Dorsolateral prefrontal cortex (tissue), 122 donors: ENCODE measurements at places on chromosomes 5 and 9.

DNA sequence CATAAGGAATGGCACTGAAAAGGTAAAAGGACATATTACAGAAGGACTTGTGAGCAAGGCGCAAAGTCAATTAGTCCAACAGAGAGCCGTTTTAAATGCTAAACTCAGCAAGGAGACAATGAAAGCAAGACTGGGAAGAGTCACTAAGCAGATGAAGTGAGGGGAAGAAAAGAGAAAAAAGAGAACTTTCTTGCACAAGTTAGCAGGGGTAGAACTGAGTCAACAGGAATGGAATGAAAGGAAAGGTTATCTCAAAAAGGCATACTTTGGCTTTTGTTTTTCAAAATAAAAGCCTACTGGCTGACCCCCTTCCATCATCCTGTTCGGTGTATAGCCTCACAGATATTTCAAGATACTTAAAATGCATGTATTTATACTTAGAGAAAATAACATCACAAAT is 75.0 kb downstream of the NR6A1 start:
- no peak for DNase-seq

DNA sequence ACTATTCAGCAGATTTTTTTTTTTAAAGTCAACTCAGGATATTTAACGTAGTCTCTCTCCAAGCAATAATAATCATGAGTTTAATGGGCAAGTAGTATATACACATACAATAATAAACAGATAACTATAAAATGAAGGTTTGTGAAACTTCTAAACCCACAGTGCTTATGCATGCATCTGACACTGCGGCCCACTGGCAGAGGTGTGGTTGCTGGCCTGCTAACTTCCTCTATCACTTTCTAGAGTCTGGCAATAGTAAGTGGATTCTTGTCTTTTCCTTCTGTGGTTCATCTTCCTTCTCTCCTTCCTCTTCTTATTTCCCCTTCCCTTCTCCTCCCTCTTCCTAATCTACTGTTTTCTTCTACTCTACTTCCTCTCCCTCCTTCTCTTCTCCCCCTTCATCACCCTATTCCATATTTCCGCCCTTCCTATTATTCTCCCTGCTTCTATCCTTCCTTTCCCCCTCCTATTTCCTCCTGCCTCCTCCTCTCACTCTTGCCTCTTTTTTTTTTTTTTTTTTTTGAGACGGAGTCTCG is 18.6 kb upstream of the AGXT2 start:
- DNase-seq = no peak

DNA sequence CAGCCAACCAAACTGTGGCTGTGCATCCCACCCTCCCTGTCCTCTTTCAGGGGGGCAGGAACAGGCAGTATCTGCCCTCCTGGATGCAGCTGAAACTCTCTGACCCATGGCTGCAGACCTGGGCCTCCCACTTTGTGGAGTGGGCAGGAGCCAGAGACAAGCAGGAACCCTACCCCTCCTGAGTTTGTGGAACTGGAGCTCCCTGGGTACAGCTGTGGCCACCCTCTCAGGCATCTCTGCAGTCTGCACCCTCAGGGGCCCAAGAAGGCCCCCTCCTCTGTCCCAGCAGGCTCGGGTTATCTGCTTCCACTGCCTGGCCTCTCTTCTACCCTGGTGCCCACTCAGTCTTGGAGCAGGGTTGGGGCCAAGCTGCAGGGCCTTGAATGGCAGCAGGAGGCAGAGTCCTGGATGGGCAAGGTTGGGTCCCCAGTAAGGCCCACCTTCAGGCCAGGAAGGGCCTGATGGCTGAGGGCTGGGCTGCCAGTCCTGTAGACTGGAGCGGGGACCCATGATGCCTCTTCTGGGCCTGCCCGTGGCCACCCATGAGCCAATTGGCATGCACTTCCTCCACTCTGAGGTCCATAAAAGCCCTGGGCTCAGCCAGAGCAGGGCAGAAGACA is 619.9 kb downstream of the KIF4B start:
- DNase-seq = no peak

DNA sequence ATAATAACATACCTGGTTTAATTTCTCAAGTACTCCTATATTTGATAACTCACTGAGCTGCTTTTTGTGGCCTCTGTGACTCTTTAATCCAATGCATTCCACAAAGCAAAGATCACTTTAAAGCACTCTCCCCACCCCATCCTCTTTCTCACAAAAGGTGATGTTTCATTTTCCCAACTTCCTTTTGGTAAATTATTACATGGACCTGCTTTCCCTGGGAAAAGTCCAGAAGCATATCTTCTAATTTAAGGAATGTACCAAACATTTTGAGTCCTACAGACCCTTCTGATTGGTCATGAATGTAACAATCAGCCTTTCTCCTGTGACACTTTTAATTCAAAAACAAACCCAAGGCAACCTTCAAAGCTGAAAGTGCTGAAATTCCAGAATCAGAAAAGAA is 71.1 kb downstream of the MLLT3 start:
- no peak for DNase-seq

- DNase-seq = no peak
These were observed 163.9 kb downstream of the OLFM1 start for GRCh38 chr9:135251331-135251761.

DNA sequence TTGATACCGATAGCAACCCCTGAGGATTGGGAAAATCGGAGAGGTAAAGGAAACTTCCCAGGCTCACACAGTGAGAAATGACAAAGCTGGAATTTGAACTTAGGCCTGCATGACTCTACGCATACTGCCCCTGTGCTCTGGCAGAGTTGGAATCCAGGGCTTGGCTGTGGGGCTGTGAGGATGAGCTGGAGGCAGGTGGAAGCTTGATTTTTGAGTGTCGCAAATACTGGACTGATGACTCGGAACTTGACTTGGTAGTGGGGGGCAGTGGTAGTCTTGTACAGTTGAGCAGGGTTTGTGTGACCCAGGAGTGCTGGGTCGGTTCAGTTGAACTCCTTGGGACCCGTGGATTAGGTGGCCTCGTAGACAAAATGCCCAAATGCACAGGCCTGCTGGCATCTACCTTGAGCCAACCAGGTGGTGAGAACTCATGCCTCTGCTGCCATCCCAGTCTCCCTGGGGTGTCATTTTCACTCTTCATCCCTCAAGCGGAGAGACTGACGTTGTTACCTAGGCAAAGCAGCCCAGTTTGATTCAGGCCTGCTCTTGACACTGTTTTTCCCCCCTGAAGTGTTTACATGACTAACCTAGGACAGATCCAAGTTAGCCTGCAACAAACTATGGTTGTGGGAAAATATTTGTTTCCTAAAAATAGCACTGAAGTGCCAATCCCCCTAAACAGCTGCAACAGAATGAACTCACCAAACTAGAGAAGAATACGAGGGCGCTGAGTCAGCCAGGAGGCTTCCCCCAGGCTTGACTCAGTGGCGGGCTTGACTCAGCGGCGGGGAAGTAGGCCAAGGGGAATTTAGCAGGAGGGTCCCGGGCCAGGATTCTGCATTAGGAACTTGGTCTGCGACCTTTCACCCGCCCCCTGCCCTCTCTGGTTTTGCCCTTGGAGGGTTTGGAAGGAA is 45.7 kb upstream of the ORM1 start:
- DNase-seq = no peak
